NCI-H1436 (cell line): ENCODE measurements at places on chromosomes 2 and 18.
A peak's percentile ranks its signal among the peaks of the same experiment; 100 is the strongest.

DNA sequence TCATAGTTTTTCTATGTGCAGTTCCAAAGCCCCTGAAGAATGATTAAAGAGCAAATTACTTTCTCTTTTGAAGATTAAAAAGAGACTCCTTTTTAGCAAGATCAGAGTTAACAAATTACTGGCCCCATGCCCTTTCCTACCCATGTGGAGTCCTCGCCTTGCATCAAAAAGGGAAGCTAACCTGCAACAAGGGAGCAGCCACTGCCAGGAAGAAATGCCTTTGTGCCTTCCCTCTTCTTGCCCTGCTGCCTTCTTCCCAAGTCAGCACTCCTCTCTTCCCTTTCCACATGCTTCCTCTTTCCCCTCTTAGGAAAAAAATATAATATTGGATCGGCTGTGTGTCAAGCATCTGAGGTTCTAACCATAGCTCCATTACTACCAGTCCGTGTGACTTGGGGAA, 37.1 kb upstream of the CYP1B1 start:
- no peak for DNase-seq

DNA sequence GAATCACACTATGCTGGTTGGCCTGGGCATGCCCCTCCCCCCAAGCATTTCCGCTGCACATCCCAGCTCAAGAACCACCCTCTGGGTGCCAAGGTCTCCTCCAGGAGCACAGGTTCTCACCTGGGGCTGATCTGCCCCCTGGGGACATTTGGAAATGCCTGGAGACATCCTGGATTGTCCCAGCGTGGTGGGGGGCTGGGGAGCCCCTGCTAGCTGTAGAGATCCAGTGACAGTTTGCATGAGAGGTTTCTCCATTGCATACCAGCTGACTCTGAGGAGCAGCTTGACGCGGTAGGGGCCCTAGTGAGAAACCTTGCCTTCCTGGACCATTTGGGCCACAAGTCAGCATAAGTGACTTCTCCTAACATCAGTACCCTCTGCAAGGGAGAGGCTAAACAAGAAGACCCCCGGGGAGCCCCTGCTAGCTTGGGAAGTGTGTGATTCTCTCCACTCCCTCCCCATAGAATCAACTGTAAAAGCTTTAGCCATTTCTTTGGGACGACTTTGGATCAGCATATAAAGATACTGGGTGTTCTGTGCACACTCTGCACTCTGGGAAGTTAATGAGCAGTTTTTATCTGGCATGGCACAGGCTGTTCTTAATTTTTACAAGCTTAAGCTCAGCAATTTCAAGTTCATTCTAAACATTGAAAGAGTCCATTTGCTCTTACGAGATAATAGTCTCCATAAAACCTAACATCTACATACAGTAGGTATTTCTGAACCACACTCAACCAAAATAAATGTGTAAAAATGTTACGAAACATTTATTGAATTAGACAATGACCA, 94.1 kb downstream of the GBX2 start:
- DNase-seq, result no peak

DNA sequence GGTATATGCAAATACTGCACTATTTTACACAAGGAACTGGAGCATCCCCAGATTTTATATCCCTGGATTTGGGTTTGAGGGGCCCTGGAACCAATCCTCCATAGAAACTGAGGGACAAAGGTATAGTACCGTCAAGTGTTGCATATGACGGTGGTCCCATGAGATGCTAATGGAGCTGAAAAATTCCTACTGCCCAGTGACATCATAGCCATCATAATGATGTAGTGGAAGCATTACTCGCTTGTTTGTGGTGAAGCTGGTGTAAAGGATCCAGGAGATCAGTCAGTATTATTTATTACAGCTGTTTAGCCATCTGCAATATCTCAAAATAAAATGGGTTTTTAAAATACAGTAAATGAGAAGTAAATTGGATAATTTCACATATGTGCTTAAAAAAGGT, 496.6 kb upstream of the HS6ST1 start:
- no peak for DNase-seq

DNA sequence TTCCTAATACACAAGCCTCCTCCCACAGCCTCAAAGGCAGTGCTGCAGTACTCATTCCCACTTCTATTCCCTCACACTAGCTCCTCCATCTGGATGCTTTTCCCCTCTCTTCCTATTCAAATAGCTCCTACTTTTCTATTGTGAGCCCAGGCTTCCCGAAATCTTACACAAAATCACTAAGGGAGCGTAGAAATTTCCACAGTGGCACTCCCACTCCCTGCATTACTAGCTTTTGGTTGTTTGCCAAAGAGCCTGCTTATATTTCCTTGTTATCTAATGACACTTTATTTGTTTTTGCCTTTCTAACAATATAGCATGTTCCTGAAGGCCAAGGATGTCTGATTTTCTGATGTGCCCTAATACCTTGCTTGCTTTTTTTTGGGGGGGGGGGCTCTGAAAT, 10.9 kb downstream of the EPAS1 start:
- DNase-seq, result no peak

GRCh38 chr2:233761040-233761769, 1.1 kb downstream of the UGT1A1 start:
- DNase-seq, result no peak

GRCh38 chr2:72173640-72174321, 26.1 kb upstream of the CYP26B1 start:
- no peak for DNase-seq

GRCh38 chr2:143422681-143423080, 293.5 kb downstream of the ARHGAP15 start:
- DNase-seq, result no peak

DNA sequence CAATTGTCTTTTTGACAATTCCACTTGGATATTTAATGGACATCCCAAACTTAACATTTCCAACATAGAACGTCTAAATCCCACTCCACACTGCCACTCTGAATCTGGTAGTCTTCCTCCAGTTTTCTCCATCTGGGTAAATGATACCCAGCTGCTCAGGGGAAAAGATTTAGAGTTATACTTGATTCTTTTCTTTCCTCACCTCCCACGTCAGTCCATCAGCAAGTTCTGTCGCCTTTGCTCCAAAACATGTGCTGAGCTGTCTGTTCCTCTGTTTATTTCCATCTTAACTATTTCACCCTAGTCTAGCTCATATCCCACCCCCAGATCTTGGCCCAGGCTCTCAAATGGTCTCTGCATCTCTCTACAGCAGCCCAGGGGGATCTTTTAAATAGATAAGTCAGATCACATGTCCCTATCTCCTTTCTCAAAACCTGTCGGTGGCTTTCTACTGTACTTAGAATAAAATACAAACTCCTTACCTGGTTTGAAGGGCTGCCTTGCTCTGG, 43.4 kb upstream of the GMCL1 start:
- no peak for DNase-seq

DNA sequence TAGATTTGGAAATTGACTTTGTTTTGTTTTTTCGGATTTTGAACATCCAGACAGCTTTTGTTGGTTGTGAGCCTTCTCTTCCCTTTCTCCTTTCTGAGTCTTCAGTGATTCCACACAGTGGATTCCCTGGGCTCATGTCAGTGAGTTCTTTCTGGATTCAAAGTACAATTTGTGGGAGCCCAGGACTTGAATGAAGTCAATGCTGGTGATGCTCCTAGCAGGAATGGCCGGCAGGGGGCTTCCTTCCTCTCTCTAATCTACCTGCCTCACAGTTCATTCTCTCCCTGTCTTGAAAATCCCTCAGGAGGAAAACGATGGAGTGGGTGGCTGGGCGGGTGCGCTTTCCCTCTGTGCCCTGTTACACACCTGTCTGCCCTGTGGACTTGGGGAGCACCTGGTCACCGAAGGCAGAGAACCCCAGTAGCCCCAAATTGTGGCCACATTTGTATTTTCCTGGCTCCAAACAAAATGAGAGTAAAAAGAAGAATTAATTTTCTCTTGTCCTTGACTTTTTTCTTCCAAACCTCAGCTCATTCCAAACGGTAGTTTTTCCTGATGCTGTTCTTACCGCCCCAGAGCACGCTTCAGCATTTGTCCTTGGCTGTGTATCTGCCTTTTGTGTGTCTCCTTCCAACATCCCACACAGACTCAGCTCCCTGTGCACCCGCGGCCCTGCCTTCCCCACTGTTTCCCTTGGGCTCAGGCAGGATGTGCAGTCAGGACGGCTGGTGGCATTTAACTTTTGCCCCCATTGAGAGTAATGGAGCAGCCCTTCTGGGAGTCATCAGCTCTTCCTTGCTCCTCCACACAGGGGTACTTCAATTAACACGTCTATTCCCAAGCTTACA, 86.6 kb downstream of the MARCO start:
- DNase-seq, result peak; percentile 31

- DNase-seq, result no peak
These were observed 96.8 kb upstream of the FZD7 start for GRCh38 chr2:201936817-201937216.

DNA sequence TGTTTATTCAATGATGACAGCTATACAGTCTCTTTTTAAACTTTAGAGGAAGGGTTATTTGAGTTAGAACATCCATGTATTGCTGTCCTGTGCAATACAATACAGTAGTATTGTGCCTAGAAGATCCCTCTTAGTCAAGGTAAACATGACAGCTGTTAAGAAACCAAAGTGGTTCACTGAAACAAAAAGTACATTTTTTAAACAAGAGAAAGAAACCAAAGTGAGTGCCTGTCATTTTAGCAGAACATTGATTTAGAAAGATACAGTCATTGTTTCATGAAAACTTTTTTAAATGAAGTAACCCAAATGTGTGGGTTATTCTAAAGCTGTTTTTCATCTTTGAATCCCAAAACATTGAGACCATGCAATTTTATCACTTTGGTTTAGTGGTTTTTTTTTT, 15.5 kb downstream of the ITPRID2 start:
- no peak for DNase-seq

GRCh38 chr2:42888321-42889245, 96.2 kb upstream of the HAAO start:
- no peak for DNase-seq

- no peak for DNase-seq
These were observed 31.7 kb upstream of the TTC32 start for GRCh38 chr2:19933351-19933981.

DNA sequence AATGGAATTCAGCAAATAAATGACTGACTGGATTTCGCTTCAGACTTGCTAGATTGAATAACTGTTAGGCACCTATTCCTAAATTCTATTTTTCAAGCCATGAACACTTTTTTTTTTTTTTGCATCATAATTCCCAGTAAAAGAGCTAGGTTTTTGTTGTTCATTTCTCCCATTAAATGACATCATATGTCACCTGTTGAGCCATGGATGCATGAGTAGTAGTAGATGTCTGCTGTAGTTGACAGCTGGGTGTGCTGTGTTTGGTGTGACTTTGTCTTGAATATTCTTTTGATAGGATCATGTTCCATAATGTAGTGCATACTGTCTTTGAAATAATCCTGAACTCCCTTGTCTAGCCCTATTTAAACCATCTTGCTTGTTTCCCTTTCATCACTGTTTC, 115.2 kb downstream of the RAB3GAP1 start:
- DNase-seq, result no peak

DNA sequence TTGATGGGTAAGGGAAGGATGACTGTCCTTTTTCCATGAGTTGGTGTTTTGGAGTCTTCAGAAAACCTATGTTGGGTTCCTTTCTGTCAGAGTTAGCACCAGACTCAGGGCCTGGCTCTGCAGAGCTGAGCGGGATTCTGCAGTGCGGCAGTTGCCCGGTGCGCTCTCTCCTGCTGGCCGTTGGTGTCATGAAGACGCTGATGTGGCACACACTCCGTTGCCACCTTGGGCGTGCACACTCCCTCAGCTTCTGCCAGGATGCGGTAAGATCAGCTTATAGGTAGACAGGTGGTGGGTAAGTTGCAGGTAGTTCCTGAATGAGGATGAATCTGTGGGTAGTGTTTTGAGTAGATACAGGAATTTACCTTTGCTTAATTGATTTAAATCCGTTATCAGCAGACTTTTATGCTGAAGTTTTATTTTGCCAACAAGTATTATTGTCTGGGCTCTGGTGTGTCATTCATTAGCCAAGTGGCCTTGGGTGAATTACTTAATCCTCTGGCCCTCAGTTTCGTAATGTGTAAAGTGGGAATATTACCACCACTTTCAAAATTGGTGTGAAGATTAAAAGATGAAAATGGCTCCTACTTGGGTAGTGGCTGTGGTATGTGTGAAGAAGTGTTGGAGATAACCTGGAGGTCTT, 26.8 kb downstream of the DGKD start:
- no peak for DNase-seq

DNA sequence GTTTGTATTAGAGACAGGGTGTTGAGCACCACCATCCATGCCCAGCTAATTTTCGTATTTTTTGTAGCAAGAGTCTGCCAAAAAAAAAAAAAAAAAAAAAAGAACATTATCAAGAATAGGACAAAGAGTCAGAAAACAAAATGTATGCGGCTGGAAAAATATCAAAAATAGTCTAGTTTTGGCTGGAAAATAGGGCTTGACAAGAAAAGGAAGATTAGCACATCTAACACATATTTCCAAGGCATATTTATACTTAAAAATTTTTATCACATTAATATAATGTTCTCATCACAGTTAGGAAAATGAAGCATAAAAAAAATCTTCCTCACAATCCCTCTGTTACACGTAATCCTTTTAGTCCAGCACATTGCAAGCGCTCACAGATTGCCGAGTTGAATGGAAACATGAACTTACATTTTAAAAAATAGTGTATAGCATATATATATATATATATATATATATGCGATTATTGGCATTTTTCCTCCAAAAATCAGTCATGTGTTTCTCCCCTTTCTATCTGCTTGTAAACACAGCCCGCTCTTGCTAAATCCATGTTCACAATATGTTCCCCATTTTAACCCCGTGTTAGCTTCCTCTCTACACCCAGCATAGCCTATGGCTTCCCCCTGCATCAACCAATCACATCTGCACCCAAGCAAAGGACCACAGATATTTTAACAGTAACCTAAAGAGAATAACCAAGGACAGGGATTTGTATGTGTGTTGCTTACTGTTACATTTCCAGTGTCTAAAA, 183.0 kb downstream of the AFF3 start:
- DNase-seq, result no peak

- no peak for DNase-seq
These were observed 595.5 kb upstream of the ID2 start for GRCh38 chr2:8086357-8086756.

DNA sequence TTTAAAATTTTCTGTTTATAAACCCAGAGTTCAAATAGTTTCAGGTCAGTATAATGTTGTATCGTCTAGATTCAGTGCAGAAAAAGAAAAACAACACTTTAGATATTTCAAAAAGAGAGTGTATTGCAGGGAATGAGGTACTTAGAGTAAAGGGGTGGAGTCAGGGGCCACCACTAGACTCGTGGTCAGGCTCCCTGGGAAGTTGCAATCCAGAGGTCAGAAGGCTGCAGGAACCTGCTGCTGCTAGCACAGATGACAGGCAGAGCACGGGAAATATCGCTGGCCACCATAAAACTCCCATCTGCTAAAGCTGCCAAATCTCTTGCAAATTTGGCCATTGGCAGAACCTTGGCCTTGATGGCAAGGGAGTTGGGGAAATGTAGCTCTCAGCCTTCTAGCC, 64.6 kb downstream of the THNSL2 start:
- DNase-seq, result no peak

GRCh38 chr2:171522052-171522787, at the start of gene CYBRD1:
TSS of gene CYBRD1 (plus strand) at chr2:171522474. CDS start at chr2:171522546, 72 bp downstream.
- DNase-seq, result no peak
